ENCODE measurements at places on chromosomes 6 and 20.

GRCh38 chr6:6678185-6678671 lies 89.7 kb downstream of the LY86 start:
- DNase-seq = no peak

DNA sequence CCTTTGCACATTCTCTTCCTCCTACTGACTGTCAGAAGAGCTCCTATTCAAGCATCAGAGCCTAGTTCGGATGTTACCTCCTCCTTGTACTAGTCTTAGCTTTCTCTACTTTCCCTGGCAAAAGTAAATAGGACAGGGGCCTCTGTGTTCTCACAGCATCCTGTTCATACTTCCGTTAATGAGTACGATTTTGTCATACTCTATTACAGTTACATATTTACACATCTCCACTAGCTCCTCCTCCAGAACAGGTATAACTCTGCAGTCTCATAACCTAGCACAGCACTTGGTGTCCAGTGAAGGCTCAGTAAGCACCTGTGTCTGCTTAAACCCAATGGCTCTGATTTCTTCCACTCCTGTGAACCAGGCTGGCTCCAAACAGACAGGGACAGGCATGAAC lies 7.0 kb downstream of the ELMO2 start:
- DNase-seq = no peak

GRCh38 chr6:135048915-135049314 lies 5.7 kb downstream of the HBS1L start:
- no peak for DNase-seq

GRCh38 chr6:112041535-112041934 lies 12.4 kb upstream of the CCN6 start:
- DNase-seq = no peak

DNA sequence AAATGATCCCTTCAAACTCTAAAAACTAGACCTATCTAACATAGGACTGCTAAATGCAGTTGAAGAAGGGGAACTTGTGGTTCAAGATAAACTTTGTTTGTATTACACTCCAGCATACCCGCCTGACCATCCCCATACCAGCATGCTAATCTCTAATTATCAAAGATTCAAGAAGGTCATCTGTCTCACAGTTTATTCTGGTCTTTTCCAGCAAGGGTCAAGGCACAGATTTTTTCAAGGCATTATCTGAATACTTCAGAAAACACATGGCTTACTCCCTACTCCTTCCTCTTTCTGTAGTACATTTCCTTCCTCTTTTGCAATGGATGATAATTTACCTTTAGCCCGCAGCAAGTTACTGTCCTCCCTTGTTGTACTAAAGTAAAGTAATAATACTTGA lies 174.1 kb downstream of the PKHD1 start:
- no peak for DNase-seq

DNA sequence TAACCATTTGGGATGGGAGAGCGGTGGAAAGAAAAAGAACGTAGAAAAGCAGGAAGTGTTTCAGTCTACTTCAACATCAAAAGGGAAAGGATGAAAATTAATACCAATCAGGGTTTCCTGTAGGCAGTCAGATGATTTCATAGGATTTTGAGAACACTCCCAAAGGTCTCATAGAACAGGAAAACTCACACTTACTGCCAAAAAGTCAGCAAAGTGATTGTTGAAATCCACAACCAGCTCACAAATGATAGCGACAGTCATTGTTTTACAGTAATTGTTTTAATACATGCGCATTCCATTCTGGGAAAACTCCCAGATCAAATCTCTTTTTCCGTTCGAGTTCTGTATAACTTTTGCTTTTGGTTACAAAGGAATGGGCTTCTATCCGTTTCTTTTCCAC lies 5.3 kb upstream of the CNKSR3 start:
- DNase-seq = no peak

DNA sequence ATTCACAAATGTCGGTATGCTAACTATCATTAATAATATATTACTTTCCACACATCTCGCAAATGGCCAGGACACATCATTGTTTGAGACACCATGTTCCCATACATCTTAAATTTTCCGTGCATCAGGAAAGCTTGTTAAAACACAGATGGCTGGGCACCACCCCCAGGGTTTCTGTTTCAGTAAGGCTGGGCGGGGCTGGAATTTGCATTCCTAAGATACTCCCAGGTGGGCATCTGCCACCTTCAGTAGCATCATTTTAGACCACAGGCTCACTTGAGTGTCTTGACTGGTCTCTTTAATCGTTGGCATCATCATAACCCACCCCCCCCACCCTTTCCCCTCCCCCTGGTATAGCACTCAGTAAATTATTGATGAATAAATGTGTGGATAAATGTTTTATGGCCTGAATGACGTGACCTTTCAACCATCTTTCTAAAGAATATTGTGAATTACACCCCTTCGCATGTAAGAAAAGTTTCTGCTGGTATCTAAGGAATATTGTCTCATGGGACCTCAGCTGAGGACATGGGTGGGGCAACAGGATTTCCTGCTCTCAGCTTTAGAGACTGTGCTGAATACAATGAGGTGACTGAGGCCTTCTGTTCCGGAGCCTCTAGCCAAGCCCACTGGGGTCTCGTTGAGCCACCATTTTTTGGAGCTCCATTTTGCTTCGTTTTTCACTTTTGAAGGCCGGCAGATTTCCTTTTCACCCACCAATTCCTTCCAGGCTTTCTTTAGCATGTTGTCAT lies 124.1 kb upstream of the NEDD9 start:
- no peak for DNase-seq

- DNase-seq = no peak
Observed at GRCh38 chr6:2940010-2940850, 31.1 kb downstream of the SERPINB6 start.

GRCh38 chr20:57773059-57773815 lies 63.4 kb upstream of the PMEPA1 start:
- DNase-seq = no peak

Data from pancreas (tissue), 10 donors.